ENCODE measurements at places on chromosomes 4 and X.

- no peak for DNase-seq
Observed at GRCh38 chr4:106614441-106614840, 245.9 kb upstream of the GIMD1 start.

- DNase-seq = no peak
Observed at GRCh38 chr4:15833801-15834200, 55.7 kb downstream of the CD38 start.

DNA sequence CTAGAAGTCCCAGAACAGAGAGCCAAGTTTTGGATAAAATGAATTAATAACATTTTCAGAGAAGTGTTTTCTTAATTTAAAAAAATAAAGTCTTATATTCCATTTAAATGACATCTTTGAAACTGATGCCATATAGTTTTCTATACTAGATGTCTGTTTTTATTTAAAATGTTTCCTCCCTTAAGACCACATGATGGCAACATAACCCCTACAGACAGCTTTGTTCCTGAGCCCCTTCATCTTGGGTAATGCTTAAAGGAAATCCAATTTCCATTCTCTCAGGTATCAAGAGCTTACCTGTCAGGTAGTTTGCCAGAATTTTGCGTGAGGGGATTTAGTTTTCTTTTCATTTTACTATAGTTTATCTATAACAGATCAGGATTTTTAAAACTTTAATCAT is 181.4 kb upstream of the UGT8 start:
- no peak for DNase-seq

DNA sequence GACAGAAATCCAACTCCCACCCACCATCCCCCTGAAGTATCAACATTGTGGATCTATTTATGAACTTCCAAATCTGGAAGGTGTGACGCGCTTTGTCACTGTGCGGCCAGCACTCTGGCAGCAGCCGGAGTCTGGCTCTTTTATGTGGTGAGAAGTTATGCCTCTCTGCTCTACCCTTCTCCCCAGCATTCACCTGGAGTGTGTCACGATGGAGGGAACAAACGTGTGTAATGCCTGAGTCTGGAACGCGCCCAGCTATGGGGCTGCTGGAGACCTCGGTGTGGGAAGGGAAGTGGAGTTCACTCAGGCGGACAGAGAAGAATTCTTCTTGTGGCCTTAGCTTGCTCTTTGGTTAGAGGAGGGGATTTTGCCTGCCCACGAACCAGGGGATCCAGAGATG is 222.1 kb upstream of the RPL34 start:
- no peak for DNase-seq

- DNase-seq = no peak
Observed at GRCh38 chrX:57367649-57368048, 81.1 kb downstream of the FAAH2 start.

GRCh38 chr4:55661398-55662056 is 25.4 kb upstream of the NMU start:
- no peak for DNase-seq

DNA sequence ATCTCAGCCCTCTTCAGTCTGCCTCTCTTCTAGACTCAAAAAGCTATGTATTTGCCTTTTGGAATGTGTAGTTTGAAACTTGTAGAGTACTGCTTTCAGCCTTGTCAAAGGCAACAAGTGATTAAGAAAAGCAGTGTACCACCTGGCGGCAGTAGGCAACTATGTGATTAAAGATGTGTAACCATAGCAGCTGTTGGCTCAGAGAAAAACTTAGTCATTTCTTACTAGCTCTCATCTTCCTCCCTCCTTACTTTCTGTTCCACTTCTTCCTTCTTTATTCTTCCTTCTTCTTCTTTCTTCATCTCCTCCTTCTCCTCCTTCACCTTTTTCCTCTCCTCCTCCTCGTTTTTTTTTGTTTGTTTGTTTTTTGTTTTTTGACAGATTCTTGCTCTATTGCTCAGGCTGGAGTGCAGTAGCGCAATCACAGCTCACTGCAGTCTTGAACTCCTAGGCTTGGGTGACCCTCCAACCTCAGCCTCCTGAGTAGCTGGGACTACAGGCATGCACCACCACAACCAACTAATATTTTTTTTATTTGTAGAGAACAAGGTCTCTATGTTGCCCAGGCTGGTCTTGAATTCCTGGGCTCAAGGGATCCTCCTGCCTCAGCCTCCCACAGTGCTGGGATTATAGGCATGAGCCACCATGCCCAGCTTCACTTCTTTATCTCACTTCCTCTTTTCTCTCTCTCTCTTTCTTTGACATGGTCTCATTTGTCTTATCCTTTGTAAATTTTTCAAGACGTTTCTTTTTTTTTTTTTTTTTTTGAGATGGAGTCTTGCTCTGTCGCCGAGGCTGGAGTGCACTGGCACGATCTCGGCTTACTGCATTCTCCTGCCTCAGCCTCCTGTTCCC is 32.6 kb downstream of the ABHD18 start:
- DNase-seq = peak; percentile 29

GRCh38 chr4:73443224-73443623 is 7.2 kb downstream of the AFP start:
- DNase-seq = no peak

DNA sequence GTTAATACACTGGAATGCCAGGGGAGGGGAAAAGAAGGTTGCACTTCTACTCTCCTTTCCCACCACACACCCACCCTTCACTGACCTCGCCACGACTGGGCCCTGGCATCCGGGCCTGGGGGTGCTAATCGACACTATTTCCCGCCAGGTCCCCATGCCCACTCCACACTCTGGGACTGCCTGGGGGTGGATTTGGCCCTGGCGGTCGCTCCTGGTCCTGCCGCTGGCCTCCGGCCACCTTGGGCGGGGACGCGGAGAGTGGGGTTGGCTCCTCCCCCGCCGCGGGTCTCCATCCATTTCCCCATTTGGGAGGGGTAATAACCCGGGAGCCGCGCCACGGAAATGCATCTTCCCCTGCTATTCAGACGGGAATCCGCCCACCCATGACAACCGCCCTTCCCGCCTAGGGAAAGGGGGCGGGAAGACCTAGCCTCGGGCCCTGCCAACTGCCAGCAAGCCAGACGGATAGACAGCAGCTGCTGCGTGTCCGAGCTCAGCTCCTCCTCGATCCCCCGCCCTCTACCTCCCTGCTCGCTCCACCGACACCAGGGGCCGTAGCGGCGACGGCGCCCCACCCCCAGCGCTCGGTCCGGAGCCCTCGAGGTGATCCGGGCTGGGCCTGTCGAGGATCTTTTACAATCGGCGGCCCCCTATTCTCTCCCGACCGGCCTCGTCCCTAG is 78.1 kb downstream of the RLIM start:
- peak; percentile 40 for DNase-seq
